ENCODE measurements at places on chromosomes 12 and 14. TPM values are rescaled to one million over a fixed set of nuclear protein-coding genes. Genes with fewer than 3 reads are reported as not detected.

PLCZ1 gene
- 0.82 TPM for total RNA-seq

EFS gene
- total RNA-seq = 19.8 TPM

FAM222A gene
- total RNA-seq = 8.4 TPM

SLC5A8 gene
- 3.1 TPM for total RNA-seq

GSG1 gene
- total RNA-seq = not detected

MDGA2 gene
- total RNA-seq = 34.9 TPM

SMIM41 gene
- 0.18 TPM for total RNA-seq

KRT85 gene
- total RNA-seq = not detected

CELA1 gene
- total RNA-seq = not detected

PZP gene
- total RNA-seq = not detected

TRIP11 gene
- total RNA-seq = 33.1 TPM

VWF gene
- total RNA-seq = 23.2 TPM

DNA sequence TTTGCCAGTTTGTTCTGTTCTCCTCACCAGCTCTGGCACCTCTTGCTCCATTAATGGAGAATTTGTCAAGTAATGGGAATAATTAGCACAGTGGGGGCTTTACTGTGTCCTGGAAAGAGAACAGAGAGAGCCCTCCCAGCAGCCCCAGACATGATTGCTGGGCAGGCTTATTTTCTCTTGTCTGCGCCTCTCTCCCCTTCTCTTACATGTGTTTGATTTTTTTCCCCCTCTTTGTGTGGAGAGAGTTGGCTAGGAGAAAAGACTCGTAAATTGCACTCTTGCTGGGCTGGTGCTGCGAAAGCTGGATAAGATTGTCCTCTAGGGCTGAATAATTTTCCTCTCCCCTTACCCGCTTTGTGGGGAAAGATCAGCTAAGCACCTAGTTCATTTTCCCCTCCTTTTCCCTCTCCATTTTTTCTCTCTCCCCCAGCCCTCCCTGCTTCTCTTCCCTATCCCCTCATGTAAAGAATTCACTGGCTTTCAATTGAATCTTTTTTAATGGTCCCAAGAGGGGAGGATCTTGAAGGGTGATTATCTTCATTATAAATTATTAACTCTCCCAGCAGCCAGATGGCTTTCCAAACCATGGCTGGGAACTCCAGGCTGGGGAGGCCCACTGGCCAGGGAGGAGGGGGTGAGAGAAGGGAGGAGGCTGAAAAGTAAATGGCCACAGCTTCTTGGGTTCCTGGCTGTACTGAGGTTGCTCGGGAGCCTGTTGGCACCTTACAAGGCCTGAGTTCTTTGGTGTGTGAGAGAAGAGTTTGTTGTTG lies 62.2 kb downstream of the NRXN3 start:
- DNase-seq = no peak

- peak; percentile 31 for DNase-seq
These were observed 80.9 kb downstream of the SLC41A2 start for GRCh38 chr12:104877103-104877705.

- DNase-seq = no peak
These were observed 279.0 kb downstream of the ATXN7L3B start for GRCh38 chr12:74816398-74817175.

- no peak for DNase-seq
These were observed 82.1 kb upstream of the STXBP6 start for GRCh38 chr14:25132094-25132493.

DNA sequence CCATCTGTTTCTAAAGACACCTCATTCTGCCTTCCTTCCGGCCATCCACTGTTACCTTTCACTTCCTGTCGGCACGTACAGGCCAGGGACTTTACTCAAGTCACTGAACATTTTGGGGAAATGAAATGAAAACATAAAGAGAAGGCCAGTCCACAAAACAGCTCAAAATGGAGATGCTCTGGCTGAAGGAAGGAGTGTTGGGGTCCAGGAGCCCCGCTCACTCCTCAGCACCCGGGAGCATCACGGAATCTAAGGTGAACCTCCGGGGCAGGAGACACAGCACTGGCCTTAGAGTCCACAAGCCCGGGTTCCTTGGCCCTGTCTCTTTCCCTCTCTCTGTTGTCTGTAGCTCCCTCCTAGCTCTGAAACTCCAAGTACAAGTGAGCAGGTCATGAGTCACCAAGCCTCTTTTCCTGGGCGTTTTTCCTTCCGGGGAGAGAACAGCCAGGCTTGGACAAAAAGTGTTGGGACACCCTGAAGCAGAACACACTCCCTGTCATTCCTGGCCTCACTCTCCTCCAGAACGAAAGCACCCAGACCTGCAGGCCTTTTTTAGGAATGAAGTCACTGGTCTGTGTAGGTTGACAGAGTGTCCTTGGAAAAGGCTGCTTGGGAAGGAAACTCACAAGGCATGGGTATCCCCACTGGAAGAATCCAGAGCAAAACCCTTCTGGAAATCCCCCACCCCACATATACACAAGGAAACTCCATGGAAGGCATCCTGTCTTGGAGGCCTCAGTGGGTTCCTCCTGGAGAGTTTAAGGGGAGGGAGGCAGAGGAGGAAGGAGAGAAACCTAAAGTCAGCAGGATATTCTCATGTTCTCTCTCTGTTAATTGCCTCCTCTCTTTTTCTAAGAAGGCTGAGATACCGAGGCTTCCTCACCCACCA lies 245.3 kb downstream of the ZFP36L1 start:
- no peak for DNase-seq

- no peak for DNase-seq
These were observed 248.2 kb downstream of the C12orf42 start for GRCh38 chr12:103247531-103247930.

DNA sequence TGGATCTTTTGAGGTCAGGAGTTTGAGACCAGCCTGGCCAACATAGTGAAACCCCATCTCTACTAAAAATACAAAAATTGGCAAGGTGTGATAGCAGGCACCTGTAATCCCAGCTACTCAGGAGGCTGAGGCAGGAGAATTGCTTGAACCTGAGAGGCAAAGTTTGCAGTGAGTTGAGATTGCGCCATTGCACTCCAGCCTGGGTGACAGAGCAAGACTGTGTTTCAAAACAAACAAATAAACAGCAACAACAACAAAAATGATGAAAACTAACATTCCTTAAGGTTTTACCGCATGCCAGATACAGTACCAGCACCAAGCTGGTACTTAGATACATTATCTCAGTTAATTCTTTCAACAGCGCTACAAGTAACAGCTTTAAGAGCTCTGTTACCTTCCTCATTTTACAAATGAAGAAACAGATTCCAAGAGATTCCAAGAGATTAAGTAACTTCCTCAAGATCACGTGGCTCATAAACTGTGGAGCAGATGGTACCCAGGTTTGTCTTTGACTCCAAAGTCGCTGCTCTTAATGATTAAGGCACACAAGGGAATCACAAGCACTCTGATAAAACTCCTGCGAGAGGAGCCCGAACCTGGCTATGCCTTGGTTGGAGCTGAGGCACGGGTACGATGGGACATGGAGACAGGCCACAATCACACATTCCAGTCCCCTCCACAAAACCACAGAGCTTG lies 17.7 kb upstream of the PLEK2 start:
- no peak for DNase-seq

GRCh38 chr14:99174770-99175319 lies 97.2 kb downstream of the BCL11B start:
- DNase-seq = no peak

GRCh38 chr14:32374155-32374554 lies 45.1 kb downstream of the AKAP6 start:
- DNase-seq = no peak

DNA sequence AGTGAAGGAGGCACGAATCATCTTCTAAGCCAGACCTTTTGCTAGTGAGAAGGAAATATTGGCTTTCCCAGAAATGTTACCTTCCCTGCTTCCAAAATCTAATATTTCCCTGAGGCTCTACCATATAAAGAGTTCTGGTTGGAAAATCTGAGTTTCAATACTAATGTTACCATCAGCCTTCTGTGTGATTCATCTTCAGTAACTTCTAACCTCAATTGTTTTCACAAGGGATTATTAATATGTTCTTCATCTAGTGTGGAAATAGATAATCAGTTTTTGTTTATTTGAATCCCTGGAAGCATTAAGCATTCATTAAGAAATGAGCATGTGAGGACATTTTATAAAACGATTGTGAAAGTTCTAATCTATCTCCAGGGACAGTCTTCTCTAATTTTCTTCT lies 720.9 kb downstream of the AACS start:
- no peak for DNase-seq

GRCh38 chr12:13606290-13606689 lies 375.1 kb downstream of the GRIN2B start:
- DNase-seq = no peak

GRCh38 chr14:46571970-46572369 lies 79.6 kb downstream of the RPL10L start:
- no peak for DNase-seq

DNA sequence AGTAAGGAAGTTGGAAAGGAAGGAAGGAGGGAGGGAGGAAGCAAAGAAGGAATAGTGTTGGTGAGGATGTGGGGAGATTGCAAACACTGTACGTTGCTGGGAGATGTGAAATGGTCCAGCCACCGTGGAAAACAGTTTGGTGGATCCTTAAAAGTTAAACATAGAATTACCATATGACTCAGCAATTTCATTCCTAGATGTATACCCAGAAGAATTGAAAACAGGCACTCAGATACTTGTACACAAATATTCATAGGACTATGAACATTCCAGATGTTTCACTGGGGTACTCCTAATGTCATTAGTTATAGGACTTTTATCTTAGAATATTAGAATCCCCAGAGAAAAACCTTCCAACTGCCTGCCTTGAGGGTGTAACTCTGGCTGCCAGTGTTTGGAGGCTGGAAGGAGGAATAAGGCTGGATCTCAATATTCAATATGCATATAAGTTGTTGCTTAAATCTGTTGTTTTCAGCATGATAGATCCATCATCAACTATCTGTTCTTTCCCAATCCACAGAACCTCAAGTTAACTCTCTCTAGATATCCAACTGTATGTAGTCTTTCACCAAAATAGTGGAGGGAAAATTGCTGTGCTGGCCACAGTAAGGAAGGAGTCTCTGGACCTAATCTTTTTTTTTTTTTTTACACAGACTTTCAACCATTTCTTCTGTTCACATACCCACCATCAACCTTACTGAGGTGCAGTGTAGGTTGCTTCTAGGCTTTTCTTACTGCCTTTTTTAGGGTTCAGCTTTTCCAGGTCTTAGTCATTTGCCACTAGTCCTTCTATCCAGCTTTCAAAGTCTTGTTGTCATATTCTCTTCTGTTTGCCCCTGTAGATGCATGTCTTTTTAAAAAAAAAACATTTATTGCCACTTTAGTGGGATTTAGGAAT lies 94.5 kb downstream of the DNAI7 start:
- DNase-seq = no peak

GRCh38 chr12:59375633-59376032 lies 220.2 kb upstream of the SLC16A7 start:
- no peak for DNase-seq

DNA sequence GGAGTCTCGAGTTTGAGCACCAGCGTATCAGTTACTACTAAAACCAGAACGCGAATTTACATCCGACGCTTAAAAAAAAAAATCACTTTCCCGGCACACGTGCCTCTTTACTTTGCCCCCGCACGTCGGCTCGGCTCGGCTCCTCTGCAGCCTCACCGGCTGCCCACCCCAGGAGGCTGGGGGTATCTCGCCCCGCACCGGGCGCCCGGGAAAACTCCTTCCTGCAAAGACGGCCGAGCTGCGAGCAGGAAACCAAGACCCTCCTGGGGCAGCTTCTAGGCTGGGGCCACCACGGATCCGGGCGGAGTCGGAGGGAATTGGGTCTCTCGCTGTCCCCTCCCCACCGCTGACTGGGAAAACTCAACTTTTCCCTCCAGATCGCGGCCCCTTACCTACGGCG lies 610 bp downstream of the VSIG10 start:
- DNase-seq = no peak

- DNase-seq = no peak
These were observed 114.4 kb downstream of the SPTSSA start for GRCh38 chr14:34347683-34348082.

- peak; percentile 45 for DNase-seq
These were observed 35.2 kb downstream of the SCARB1 start for GRCh38 chr12:124828264-124829007.
